ENCODE measurements at places on chromosomes 2 and 18. TPM values are rescaled to one million over a fixed set of nuclear protein-coding genes. Genes with fewer than 3 reads are reported as not detected.

Gene PDE11A
- 0.11 TPM for polyA plus RNA-seq

Gene MYO7B
- 0.51 TPM for polyA plus RNA-seq

Gene MARCO
- 21.7 TPM for polyA plus RNA-seq

Gene ACADL
- polyA plus RNA-seq: 0.22 TPM

Gene SLC30A3
- 0.04 TPM for polyA plus RNA-seq

Gene GTF3C2
- polyA plus RNA-seq: 29.9 TPM

Gene BCL11A
- polyA plus RNA-seq: 2.4 TPM

Gene CNRIP1
- 41.5 TPM for polyA plus RNA-seq

Gene FBXO41
- polyA plus RNA-seq: 1.0 TPM

Gene CCDC150
- polyA plus RNA-seq: 0.43 TPM

Gene IHH
- polyA plus RNA-seq: 0.13 TPM

Gene NEUROD1
- not detected for polyA plus RNA-seq

Gene NOSTRIN
- 10.6 TPM for polyA plus RNA-seq

Gene BOLL
- polyA plus RNA-seq: not detected

Gene IL36A
- polyA plus RNA-seq: not detected

Gene IL36B
- not detected for polyA plus RNA-seq

Gene MEP1B
- not detected for polyA plus RNA-seq

Gene AGPS
- polyA plus RNA-seq: 11.2 TPM

Gene SATB2
- polyA plus RNA-seq: 1.7 TPM

Gene ANKRD62
- not detected for polyA plus RNA-seq

Gene NT5C1B
- 0.04 TPM for polyA plus RNA-seq

Gene ADAM23
- polyA plus RNA-seq: 2.4 TPM

Gene SGO2
- 1.7 TPM for polyA plus RNA-seq

Gene KIAA1328
- polyA plus RNA-seq: 5.4 TPM

Gene SPC25
- 0.32 TPM for polyA plus RNA-seq

Gene NPHP1
- polyA plus RNA-seq: 6.1 TPM

Gene DOK6
- 9.0 TPM for polyA plus RNA-seq

Gene SNRNP27
- 49.4 TPM for polyA plus RNA-seq

Gene SERPINB10
- polyA plus RNA-seq: not detected

Gene EFEMP1
- 244 TPM for polyA plus RNA-seq

Gene TCF23
- 0.08 TPM for polyA plus RNA-seq

Gene ACTG2
- 7,901 TPM for polyA plus RNA-seq

Gene ANKRD30BL
- polyA plus RNA-seq: not detected

Gene KCNG2
- polyA plus RNA-seq: 0.46 TPM

Gene GCG
- not detected for polyA plus RNA-seq

Gene AQP4
- 0.05 TPM for polyA plus RNA-seq

Data from urinary bladder (tissue), 4 donors.